SK-N-SH (cell line): ENCODE measurements at places on chromosomes 1 and 21.

DNA sequence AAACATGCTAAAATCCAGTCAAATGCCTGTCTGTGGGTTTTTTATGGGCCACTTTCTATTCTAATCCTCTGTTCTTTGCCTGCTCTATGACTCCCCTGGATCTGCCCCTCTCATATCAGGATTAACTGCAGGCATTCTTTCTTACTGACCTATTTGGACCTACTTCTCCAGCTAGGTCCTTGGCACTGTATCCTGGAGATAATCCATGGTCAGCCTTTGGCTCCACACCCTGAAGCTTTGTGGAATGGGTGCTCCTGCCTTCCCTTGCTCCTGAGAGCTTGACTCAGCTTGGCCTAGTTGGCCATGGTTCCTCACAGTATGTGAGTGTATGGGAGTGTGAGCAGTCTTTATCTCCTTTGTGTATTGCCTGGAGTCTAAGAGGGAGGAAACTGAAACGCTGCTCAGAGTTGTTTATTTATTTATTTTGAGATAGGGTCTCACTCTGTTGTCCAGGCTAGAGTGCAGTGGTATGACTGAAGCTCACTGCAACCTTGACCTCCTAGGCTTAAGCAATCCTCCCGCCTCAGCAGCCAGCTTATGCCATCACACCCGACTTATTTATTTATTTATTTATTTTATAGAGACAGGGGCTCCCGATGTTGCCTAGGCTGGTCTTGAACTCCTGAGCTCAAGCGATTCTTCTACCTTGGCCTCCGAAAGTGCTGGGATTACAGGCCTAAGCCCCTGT is 28.7 kb upstream of the CDC14A start:
- H3K36me3 ChIP-seq: no peaks in the 10 kb centered on the region
- no peaks in the 10 kb centered on the region for H3K4me1 ChIP-seq
- no peak overlapping the region for H3K27ac ChIP-seq
- DNase-seq: no peak

DNA sequence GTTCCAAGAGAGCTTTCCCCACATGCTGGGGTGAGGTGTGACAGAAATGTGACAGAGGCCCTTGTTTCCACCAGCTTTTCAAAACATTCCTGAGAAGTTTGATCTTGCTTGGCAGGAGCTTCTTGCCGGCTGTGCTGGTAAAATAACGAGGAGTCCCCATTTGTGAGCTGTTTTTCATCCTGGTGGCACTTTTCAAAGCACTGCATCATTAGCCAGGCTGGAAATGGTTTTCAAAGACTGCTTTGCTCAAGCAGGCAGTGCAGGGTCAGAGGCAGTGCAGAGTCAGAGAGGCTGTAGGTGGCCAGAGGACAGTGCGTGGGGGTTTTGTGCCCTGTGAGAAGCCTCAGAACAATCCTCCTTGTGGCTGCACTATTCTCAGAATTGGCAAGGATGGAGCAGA is 75.8 kb upstream of the KCNA3 start:
- H3K27me3 ChIP-seq: no peaks in the 10 kb centered on the region
- H3K36me3 ChIP-seq: no peaks in the 10 kb centered on the region
- no peak overlapping the region for H3K4me3 ChIP-seq

- H3K4me3 ChIP-seq: no peak overlapping the region
- no peak for DNase-seq
- no peaks in the 10 kb centered on the region for H3K4me1 ChIP-seq
- peaks cover 4% of the 10 kb centered on the region; the same call in 1 of the 2 replicates for H3K27me3 ChIP-seq
- H3K36me3 ChIP-seq: no peaks in the 10 kb centered on the region
Observed at GRCh38 chr1:206932177-206932576, 10.4 kb upstream of the FCMR start.

- H3K4me1 ChIP-seq: peaks cover 13% of the 10 kb centered on the region
- no peaks in the 10 kb centered on the region; the same call in 1 of the 2 replicates for H3K36me3 ChIP-seq
- H3K27me3 ChIP-seq: no peaks in the 10 kb centered on the region
- no peak overlapping the region for H3K27ac ChIP-seq
- no peak for DNase-seq
Observed at GRCh38 chr21:41876928-41877652, 2.1 kb downstream of the PRDM15 start.

- H3K27ac ChIP-seq: no peak overlapping the region
- DNase-seq: no peak
- H3K4me1 ChIP-seq: no peaks in the 10 kb centered on the region
Observed at GRCh38 chr1:239011382-239011781, 375.0 kb upstream of the CHRM3 start.

DNA sequence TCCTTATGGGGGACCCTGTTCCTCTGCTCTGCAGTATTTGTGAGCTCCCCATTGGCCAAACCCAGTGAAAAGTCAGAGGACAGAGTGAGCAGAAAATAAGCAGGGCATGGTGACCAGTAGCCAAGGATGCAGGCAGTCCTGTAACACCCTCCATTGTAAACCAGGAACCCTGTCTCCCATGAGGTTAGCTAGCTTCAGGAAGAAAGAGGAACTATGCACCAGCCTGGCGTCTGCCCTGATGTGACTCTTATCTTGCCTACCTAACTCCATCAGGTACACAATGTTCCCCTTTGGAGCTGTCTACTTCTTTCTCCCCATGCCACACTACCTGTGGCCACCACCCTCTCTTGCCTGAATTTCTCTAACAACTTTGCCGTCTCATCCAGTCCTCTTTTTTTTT is 119.2 kb downstream of the LRIG2 start:
- H3K4me1 ChIP-seq: no peaks in the 10 kb centered on the region
- H3K27me3 ChIP-seq: no peaks in the 10 kb centered on the region
- no peak overlapping the region for H3K4me3 ChIP-seq
- DNase-seq: no peak

DNA sequence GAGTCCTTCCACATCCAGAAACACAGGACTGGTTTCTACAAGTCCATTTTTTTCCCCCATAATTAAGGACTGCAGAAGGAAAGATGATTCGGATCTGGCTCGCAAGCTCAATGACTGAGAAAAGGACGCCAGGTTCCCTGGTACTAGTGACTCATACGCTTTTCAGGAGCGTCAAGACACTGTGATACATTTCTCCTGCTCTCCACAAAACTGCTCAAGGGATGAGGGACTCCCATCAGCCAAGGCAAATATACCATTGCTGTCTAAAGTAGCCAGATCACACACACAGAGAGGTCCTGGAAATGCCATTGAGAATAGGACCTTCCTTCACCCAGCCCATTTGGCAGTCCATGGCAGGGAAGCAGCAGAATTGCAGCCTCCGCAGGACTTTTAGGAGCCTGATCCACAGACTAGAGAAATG is 253.6 kb upstream of the IRF2BP2 start:
- no peak for DNase-seq
- no peaks in the 10 kb centered on the region for H3K36me3 ChIP-seq
- H3K4me1 ChIP-seq: peaks cover 6% of the 10 kb centered on the region; the same call in 1 of the 2 replicates
- no peaks in the 10 kb centered on the region for H3K27me3 ChIP-seq
- H3K4me3 ChIP-seq: no peak overlapping the region

DNA sequence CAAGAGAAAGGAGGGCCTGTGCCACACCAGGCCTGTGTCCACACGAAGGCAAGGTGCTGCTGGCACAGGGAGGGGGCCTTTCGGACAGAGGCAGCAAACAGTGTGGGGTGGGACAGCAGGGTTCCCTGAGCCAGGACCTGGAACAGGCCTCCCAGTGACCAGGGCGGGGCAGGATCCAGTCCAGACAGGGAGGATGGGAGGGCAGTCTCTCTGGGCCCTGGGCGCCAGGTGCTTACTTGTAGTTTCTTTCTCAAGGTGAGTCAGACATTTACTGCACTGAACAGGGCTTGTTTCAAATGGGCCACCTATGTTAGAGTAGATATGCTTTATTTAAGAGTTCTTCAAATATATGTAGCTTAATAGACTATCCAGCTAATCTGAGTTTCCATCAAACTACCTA is 52.8 kb upstream of the STUM start:
- H3K4me3 ChIP-seq: no peak overlapping the region
- no peaks in the 10 kb centered on the region; the same call in 1 of the 2 replicates for H3K27me3 ChIP-seq
- peaks cover 11% of the 10 kb centered on the region; the same call in 1 of the 2 replicates for H3K4me1 ChIP-seq
- no peak for DNase-seq

- no peak overlapping the region for H3K4me3 ChIP-seq
- no peak for DNase-seq
- H3K27me3 ChIP-seq: no peaks in the 10 kb centered on the region
- peak overlapping the region; percentile 87 for H3K27ac ChIP-seq
Observed at GRCh38 chr1:58883888-58884482, 100.1 kb upstream of the JUN start.

DNA sequence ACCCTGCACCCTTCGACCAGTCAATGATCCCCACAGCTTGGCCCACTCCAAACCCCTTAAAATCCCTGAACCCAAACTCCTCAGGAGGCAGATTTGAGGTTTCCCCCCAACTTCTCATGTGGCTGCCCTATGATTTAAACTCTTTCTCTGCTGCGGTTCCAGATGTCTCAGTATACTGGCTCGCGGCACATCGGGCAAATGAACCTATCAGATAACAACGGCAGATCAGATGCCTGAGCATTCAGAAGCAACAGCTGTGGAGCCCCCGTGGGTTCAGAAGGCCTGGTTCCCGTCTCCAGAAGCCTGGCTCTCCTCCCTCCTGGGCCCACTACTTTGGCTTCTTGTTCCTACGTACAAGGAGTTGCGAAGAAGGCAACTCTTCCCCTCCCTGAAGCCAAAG is 43.3 kb upstream of the H6PD start:
- H3K4me3 ChIP-seq: no peak overlapping the region
- no peaks in the 10 kb centered on the region for H3K27me3 ChIP-seq
- no peak for DNase-seq
- H3K36me3 ChIP-seq: no peaks in the 10 kb centered on the region
- no peak overlapping the region for H3K27ac ChIP-seq

DNA sequence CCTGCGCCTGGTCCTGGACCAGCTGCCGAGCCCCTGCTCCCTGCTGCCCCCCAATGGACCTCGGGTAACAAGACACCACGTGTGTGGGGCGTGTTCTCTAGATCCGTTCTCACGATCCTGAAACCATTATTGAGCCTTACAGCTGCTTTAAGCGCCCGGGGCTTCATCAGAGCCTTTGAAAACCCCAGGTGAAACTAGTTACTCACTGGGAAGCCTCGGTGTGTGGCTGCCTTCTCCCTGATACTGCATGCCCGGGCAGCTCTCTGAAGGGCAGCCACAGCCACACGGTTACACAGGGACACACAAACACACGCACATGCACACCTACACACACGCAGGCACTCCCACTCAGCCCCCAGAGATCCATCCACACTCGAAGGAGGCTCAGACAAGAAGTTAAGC is 5.3 kb downstream of the HES2 start:
- H3K36me3 ChIP-seq: no peaks in the 10 kb centered on the region
- peaks cover 6% of the 10 kb centered on the region; the same call in 1 of the 2 replicates for H3K4me1 ChIP-seq
- no peak overlapping the region for H3K4me3 ChIP-seq
- no peak overlapping the region for H3K27ac ChIP-seq
- H3K27me3 ChIP-seq: peaks cover 17% of the 10 kb centered on the region

GRCh38 chr1:86064899-86065298 is 91.7 kb downstream of the COL24A1 start:
- no peaks in the 10 kb centered on the region for H3K27me3 ChIP-seq
- H3K4me1 ChIP-seq: no peaks in the 10 kb centered on the region
- no peaks in the 10 kb centered on the region for H3K36me3 ChIP-seq
- H3K27ac ChIP-seq: no peak overlapping the region
- no peak for DNase-seq

DNA sequence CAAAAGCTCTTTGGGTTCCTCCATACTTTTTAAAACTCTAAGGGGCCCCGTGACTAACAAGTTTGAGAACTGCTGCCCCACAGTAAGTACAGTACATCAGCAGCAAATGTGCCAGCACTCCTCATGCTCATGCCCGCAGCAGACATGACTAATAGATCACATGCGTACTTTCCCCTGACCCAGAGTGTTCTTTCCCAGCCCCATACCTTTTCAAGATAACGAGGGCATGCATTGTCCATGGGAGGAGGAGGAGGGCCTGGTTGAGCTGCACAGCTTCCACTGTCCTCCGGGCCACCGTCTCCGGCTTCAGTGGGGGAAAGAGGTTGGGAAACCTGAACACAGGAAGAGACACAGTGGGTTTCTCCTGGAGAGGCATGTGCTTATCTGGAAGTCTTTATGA is 45.5 kb downstream of the DHRS3 start:
- H3K4me1 ChIP-seq: no peaks in the 10 kb centered on the region
- peaks cover 22% of the 10 kb centered on the region; the same call in 1 of the 2 replicates for H3K36me3 ChIP-seq
- no peak overlapping the region for H3K27ac ChIP-seq
- DNase-seq: no peak
- H3K4me3 ChIP-seq: no peak overlapping the region

GRCh38 chr1:65938506-65938905 is 145.8 kb downstream of the PDE4B start:
- no peak for DNase-seq
- no peak overlapping the region for H3K27ac ChIP-seq
- no peaks in the 10 kb centered on the region for H3K36me3 ChIP-seq
- H3K4me3 ChIP-seq: no peak overlapping the region

GRCh38 chr1:159163614-159164228 is 7.7 kb upstream of the CADM3 start:
- no peak overlapping the region for H3K27ac ChIP-seq
- DNase-seq: no peak
- peaks cover 7% of the 10 kb centered on the region; the same call in 1 of the 2 replicates for H3K27me3 ChIP-seq
- peaks cover 12% of the 10 kb centered on the region for H3K4me1 ChIP-seq

DNA sequence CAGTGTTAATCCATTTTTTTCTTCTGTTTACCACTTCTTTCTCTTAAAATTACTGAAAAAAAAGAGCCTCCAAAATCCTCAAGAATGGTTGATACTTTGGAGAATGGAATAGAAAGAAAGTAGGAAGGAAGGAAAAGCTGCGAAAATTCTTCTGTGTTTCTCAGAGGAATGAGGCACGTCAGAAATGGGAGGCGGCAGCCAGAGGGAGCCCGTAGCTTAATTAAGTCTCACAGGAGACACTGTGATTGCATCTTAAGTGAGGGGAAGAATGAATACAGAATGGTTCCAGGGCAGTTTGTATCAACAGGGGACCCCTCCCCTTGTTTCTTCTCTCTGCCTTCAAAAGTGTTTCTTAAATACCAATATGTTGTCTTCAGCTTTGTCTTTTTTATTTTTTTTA is 1099.5 kb downstream of the PLA2G4A start:
- H3K27me3 ChIP-seq: no peaks in the 10 kb centered on the region
- no peak overlapping the region for H3K4me3 ChIP-seq
- H3K27ac ChIP-seq: no peak overlapping the region
- DNase-seq: peak; percentile 6

- no peak for DNase-seq
- H3K4me1 ChIP-seq: peaks cover 9% of the 10 kb centered on the region; the same call in 1 of the 2 replicates
- no peaks in the 10 kb centered on the region for H3K27me3 ChIP-seq
Observed at GRCh38 chr1:1156140-1157032, 17.3 kb upstream of the TTLL10 start.

DNA sequence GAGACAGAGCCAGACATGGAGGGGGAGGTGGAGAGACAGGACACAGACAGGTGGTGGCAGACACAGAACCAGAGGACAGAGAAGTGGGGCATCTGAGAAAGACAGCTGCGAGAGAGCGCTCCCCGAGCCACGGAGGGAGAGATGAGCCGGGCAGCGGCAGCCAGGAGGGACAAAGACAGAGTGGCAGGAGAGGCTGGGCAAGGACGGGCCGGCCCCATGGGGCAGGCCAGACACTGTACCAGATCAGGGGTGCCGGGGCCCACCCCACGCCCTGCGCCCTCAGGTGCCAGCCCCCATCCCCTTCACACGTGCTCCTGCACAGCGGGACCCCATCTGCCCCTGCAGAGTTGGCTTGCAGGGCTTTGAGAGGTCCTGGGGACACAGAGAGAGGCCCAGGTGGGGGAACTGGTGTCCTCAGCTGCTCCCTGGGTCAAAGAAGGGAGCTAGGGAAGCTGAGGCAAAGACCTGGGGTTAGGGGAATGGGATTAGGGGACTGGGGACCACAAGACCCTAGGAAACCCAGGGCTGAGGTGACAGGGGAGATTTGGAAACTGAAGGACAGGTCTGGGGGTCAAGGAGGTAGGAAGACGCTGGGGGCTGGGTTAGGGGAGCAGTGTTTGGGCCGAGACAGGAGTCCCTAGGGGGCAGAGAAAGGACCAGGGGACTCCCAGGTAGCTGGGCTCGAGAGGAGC is 643 bp downstream of the FNDC5 start:
- H3K4me3 ChIP-seq: peak overlapping the region; percentile 46
- H3K27ac ChIP-seq: no peak overlapping the region
- no peaks in the 10 kb centered on the region for H3K27me3 ChIP-seq
- no peaks in the 10 kb centered on the region for H3K36me3 ChIP-seq
- no peaks in the 10 kb centered on the region for H3K4me1 ChIP-seq
- DNase-seq: no peak
